ENCODE measurements at places on chromosomes 1 and 21.

- no peak for DNase-seq
These were observed 2.6 kb upstream of the GLUL start for GRCh38 chr1:182394055-182394775.

DNA sequence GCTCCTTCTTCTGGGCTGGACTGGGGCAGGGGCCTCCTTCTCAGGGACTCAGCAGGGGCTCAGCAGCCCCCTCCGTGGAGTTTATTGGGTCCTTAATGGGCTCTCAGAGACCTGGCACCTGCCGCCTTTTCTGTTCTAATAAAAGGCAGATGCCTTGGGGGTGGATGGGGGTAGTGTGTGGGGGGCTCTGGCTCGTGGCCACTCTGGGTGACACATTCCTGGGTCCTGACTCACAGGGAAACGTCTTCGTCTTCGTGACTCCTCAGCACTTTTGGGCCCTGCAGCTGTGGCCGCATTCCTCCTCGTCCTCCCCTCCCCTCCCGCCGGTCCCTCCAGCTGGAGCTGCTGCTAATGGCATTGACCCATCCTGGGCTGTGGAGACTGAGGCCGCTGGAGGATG lies 107.8 kb upstream of the WNT4 start:
- DNase-seq: no peak

GRCh38 chr1:54371038-54371941 lies 34.9 kb downstream of the SSBP3 start:
- DNase-seq: no peak

- DNase-seq: no peak
These were observed 142.8 kb downstream of the CDC7 start for GRCh38 chr1:91643431-91643830.

DNA sequence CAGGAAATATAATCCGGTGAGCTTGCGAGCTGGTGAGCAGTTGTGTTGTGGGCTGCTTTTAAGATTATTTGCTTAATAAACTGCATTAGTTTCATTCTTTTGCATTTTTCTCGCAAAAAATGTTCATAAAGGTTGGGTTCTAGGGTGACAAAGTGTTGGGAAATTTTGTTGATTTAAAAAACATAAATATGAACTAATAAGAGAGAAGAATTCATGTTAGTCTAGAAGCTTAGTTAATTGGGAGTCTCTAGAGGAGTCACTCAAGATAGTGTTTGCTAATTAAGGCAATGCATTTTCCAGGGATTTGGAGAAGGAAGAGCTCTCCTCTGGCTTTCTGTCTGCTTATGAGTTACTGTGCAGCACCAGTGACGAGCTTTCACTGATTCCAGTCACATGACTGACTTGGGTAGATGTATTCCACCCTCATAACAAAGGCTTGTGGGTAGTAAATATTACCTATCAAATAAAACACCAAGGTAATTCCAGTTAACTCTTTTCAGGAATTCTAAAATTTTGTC lies 417.0 kb downstream of the PTBP2 start:
- DNase-seq: no peak

- no peak for DNase-seq
These were observed 28.7 kb upstream of the CRNN start for GRCh38 chr1:152442765-152443164.

DNA sequence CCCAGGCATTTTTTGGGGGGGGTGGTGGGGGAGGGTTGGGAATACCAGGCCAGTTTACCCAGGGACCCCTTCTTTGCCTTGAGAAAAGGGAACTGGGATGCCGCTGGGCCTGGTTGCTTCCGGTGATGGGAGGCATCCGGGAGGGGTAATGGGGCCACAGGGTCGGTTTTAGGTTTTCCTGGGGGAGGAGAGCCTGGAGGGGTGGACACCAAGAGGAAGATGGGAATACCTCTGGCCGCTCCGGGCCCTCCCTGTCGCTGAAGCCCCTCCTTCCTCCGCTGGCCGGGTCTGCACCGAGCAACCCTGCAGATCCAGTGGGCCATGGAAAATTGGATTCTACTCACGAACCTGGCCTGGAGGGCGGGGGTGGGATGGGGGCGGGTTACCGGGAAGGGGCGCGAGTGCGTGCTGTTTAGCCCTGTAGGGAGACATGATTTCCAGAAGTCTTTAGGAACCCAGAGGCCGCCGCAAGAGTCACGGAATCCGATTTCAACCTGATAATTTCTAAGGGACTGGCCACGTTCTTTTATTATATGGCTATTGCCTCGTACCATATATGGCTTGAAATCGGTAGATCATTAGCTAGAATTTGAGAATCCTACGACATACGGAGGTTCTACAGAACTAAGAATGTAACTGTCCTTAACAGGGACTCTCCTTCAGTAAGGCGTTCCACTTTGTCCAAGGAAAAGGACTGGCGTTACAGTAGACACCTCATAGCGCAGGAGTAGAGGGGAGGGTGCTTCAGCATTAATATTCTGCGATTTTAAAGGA lies 749 bp downstream of the AKIRIN1 start:
- peak; percentile 54 for DNase-seq

GRCh38 chr1:192610112-192610889 lies 25.6 kb upstream of the RGS13 start:
- DNase-seq: peak; percentile 51

DNA sequence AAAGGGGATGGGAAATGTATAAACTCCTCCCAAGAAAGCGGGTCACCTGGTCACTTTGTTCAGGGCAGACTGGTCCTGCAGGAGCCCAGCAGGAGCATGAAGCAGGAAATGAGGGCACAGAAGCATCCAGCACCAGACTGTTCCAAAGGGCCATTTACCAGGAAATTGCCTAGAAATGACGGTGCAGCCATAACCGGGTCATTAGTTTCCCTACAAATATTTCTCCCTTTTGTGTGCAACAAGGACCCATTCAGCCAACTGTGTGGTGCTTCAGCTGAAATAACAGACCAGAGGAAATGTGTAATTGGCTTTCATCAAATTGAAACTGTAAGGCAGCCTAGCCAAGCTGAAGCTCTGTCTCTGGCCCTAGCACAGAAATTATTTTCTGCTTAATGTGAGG lies 7.6 kb upstream of the CTTNBP2NL start:
- DNase-seq: no peak

DNA sequence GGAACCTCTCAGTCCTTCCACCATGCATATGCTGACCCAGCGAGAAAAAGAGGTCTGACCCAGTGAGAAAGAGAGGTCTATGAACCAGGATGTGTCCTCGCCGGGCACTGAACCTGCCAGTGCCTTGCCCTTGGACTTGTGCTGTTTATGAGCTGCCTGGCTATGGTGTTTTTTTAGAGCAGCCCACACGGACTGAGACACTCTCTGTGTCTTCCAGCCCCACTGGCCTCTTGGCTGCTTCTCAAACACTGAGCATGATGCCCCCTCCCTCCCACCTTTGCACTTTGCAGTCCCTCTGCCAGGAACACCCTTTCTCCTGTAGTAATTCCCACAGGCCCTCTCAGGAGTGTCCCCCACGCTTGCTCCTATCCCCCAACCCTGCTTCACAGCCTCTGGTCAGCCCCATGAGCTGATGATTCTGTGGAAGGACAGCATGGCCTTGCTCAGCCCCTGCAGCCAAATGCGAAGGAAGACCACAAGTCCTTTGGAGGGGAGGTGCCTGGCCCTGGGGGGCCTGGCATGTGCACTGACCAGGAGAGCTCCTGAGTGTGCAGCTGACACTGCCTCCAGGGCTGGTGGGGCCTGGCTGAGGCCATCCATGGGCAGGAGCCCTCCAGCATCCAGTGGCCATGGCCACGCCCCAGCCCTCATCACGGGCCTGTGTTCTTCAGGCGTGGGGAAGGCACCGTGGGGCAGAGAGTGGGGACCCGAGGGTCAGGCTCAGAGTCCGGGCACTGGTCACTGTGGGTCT lies 23.8 kb downstream of the WNT3A start:
- DNase-seq: no peak

DNA sequence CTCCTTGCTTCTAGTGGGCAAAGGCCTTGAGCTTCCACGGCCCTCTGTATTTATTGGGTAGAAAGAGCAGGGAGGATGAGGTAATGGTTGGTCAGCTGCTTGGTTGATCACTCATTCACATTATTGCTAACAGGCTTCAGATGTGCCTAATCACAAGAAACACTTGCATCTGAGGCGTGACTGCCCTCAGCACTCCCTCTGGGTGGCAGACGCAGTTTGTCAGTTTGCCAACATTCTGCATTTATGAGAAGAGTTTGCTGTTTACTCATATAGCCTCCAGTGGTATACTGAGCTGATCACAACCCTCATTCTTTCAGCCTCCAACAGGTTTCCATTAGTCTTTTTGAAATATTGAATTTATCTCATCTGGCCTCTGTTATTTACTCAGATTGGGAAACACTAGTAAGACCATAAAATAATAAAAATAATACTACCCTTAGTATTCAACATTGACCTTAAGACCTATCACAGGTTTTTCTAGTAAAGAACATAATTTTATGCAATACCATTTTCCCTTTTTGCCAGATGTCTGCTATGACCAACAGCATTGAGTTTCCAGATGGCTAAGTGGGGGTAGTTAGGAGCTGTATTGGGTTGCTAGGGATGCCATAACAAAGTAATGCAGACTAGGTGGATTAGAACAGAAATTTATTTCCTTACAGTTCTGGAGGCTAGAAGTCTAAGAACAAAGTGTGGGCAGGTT lies 53.3 kb downstream of the PTGFR start:
- DNase-seq: no peak

- no peak for DNase-seq
These were observed 4.7 kb upstream of the CD160 start for GRCh38 chr1:145714524-145715111.

DNA sequence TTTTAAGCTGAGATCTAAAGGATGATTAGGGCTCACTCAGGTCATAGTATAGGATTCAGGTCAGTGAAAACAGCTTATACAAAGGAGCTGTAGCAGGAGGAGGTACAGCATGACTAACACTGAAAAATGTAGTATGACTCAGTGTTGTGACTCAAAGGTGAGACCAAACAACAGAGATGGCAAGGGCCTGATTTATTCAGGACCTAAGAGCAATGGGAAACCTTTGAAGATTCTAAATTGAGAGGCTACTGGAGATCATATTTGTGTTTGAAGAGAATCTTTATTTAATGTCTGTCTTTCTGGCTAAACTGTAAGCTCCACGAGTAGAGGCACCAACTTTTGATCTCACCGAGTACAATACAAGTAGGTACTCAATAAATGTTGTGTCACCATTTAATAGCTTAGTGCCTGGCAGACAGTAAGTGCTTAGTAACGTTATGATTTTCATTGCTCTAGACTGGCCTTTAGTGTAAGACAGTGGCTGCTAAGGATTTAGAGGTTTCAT lies 43.5 kb downstream of the PRKAA2 start:
- DNase-seq: peak; percentile 90

GRCh38 chr1:246733704-246734103 lies 9.5 kb downstream of the SCCPDH start:
- no peak for DNase-seq

GRCh38 chr1:207316141-207316540 lies 5.3 kb upstream of the CD55 start:
- DNase-seq: no peak

DNA sequence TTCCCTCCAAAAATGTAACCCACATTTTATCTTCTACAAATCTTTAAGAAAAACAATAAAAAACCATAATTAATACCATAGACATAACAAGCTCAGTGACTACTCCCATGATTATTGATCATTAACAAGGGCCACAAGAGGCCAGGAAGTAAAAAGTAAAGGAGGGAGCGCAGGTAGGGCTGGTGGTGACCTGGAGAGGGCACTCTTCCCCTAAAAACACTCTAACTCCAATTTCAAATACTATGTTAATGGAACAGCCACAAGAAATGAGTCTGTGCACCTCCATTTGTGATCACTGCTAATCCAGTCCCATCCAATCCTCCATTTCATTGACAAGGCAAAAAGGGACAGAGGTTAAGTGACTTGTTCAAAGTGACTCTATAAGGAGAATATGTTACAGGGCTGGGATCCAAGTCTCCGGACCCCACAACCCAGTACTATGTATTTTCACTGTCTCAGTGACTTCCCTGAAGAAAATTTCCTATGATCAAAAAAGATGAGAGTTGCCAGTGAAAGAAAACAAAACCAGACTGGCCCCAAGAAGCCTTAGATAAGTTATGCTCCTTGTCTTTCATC lies 41.2 kb upstream of the CFAP298 start:
- peak; percentile 47 for DNase-seq

- no peak for DNase-seq
These were observed 121.5 kb downstream of the CASZ1 start for GRCh38 chr1:10674700-10675609.

- DNase-seq: no peak
These were observed 171.9 kb downstream of the SMYD3 start for GRCh38 chr1:246335151-246335550.

DNA sequence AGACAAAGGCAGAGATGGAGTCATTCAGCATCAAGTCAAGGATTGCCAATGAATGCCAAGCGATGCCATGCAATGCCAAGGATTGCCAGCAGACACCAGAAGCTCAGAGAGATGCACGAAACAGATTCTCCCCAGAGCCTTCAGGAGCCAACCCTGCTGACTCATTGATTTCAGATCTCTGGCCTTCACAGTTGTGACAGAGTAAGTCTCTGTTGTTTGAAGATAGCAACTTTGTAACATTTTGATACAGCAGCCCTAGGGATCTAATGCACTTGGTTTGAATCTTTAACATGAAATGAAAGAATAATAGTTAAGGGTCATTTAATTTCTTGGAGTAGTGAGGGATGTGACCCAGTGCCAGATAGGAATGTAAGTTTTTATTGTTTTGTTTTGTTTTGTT lies 287.4 kb upstream of the RUNX1 start:
- no peak for DNase-seq

- DNase-seq: no peak
These were observed at the start of gene C2CD4D for GRCh38 chr1:151839457-151840403. TSS of gene C2CD4D (minus strand) at chr1:151839820. CDS start at chr1:151838989, 831 bp downstream.

GRCh38 chr1:62057641-62058290 lies 136.9 kb upstream of the L1TD1 start:
- no peak for DNase-seq

DNA sequence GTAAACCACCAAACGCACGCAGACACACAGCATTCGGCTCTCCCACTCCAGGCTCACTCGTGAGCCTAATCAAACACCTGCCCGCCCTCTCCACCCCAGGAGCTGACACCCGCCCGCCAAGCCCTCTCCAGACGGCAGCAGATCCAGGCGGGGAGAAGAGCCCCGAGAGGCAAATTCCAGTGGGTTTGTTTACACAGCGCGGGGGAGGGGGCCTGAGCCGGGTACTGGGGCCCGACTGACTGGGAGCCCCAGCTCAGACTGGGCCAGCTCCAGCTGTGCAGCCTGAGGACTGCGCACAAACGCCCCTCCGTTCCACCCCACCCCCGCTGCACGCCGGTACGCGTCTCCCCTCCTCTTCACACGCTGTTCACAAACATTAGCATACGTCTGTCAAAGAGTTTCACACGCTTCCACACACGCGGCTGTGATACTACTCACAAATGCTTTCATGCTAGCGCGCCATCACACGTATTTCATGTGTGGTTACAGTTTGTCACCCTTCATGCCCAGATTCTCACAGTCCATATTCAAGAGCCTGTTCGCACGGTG lies 1.0 kb upstream of the EFNA1 start:
- DNase-seq: no peak

- no peak for DNase-seq
These were observed 26.8 kb upstream of the CNN3 start for GRCh38 chr1:94953746-94954145.

- DNase-seq: no peak
These were observed 1.9 kb upstream of the HSPB7 start for GRCh38 chr1:16019644-16020277.

- no peak for DNase-seq
These were observed 11.6 kb downstream of the TTLL10 start for GRCh38 chr1:1185101-1185765.

All from RKO (cell line).